ENCODE measurements at places on chromosomes 4 and X. TPM values are rescaled to one million over a fixed set of nuclear protein-coding genes. Genes with fewer than 3 reads are reported as not detected.

ARSJ gene
- not detected for total RNA-seq

- H3K4me1 ChIP-seq: no peaks in the 10 kb centered on the region
- H3K36me3 ChIP-seq: no peaks in the 10 kb centered on the region
- H3K27me3 ChIP-seq: no peaks in the 10 kb centered on the region
These were observed 231.7 kb downstream of the C4orf33 start for GRCh38 chr4:129327637-129328036.

- peaks cover 23% of the 10 kb centered on the region for H3K27me3 ChIP-seq
- peak; percentile 19 for DNase-seq
- H3K4me3 ChIP-seq: peak overlapping the region; percentile 71
- H3K4me1 ChIP-seq: peaks cover 7% of the 10 kb centered on the region
These were observed 1.3 kb downstream of the NEXMIF start for GRCh38 chrX:74923942-74924448.

GRCh38 chr4:65559270-65559669 lies 111.0 kb downstream of the EPHA5 start:
- H3K4me3 ChIP-seq: no peak overlapping the region
- no peak for DNase-seq
- H3K36me3 ChIP-seq: no peaks in the 10 kb centered on the region
- no peaks in the 10 kb centered on the region for H3K27me3 ChIP-seq
- H3K27ac ChIP-seq: no peak overlapping the region

DNA sequence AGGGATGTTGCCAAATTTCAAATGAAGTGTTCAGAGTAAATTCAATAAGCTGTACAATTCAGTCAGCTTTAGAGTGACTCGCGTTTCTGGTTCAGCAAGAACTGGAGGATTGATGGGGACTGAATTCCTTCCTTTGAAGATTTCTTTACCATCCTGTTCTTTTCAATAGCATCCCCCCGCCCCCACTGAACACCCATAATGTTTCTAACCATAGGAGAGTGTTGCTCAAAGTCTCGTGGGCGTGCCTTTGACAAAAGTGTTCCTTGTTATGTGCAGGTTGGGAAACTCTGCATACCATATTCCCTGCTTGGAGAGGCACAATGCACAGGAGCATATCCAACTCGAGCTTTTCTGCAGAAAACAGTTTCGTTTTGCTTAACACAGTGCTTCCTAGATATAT lies 323.5 kb upstream of the CASK start:
- H3K27me3 ChIP-seq: peaks cover 6% of the 10 kb centered on the region
- H3K36me3 ChIP-seq: no peaks in the 10 kb centered on the region
- no peaks in the 10 kb centered on the region for H3K4me1 ChIP-seq

DNA sequence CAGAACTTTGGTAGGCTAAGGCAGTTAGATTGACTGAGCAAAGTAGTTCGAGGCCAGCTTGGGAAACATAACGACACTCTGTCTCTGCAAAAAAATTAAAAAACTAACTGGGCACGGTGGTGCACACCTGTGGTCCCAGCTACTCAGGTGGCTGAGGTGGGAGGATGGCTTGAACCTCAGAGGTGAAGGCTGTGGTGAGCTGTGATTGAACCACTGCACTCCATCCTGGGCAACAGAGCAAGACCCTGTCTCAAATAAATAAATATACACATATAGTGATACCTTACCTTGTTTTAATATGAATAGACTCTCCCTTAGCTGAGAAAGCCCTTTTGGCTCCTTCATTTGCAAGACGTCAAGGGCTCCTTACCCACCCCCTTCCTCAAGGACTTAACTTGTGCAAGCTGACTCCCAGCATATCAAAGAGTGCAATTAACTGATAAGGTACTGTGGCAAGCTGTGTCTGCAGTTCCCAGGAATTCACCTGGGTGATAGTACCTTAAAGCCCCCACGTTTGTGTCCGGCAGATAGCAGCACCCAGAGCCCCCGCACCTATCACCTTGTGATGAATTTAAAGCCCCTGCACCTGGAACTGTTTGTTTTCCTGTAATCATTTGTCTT lies 655.6 kb upstream of the GALNTL6 start:
- H3K36me3 ChIP-seq: no peaks in the 10 kb centered on the region
- no peaks in the 10 kb centered on the region for H3K27me3 ChIP-seq
- no peaks in the 10 kb centered on the region for H3K4me1 ChIP-seq
- no peak overlapping the region for H3K27ac ChIP-seq

DNA sequence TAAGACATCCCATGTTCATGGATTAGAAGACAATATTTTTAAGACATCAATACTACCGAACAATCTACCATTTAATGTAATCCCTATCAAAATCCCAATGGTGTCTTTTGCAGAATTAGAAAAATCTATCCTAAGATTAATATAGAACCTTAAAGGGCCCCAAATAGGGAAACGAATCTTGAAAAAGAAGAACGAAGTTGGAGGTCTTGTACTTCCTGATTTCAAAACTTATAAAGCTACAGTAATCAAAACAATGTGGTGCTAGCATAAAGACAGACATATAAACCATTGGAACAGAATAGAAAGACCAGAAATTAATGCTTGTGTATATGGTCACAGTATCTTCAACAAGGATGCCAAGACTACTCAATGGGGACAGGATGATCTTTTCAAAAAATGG lies 42.0 kb downstream of the CENPE start:
- DNase-seq: no peak
- peaks cover 31% of the 10 kb centered on the region for H3K36me3 ChIP-seq
- H3K27me3 ChIP-seq: no peaks in the 10 kb centered on the region
- H3K4me3 ChIP-seq: no peak overlapping the region

RGN gene
- not detected for total RNA-seq

- H3K4me1 ChIP-seq: no peaks in the 10 kb centered on the region
- no peaks in the 10 kb centered on the region for H3K36me3 ChIP-seq
- no peak for DNase-seq
- H3K27ac ChIP-seq: no peak overlapping the region
- H3K4me3 ChIP-seq: no peak overlapping the region
- no peaks in the 10 kb centered on the region for H3K27me3 ChIP-seq
These were observed 149.6 kb upstream of the MAMLD1 start for GRCh38 chrX:150213481-150214030.

DNA sequence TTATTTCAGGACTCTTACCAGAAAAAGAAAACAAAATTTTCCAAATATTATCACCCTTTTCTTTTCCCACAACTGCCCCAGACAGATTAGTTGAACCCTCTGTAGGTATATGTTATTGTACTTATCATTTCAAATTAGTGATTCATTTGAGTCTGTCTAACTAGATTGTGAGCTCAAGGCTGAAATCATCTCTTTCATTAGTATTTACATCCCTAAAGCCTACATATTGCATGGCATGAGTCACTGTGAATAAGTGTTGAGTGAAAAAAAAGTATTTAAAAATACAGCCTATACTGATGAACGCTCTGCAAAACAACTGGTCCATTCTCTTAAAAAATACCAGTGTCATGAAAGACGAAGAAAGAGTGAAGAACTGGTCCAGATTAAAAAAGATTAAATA lies 3.9 kb downstream of the PAGE3 start:
- H3K4me3 ChIP-seq: no peak overlapping the region
- H3K27me3 ChIP-seq: no peaks in the 10 kb centered on the region
- no peak overlapping the region for H3K27ac ChIP-seq

PABPC1L2B gene
- total RNA-seq: not detected

CLDN2 gene
- total RNA-seq: not detected

DNA sequence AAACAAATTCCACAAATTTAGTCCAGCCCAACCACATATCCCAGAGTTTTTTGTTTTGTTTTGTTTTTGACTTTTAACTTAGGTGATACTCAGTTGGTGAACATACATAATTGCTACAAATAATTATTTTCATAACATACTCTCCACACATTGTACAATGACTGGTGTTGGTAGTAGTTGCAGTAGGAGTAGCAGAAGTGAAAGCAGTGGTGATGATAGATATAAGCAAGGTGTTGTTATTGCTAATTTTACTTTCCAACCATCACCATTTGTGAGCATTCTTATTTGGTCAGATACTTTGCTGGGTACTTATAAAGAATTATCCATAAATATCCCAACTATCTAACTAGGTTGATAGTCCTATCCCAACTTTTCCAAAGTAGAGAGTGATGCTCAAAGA lies 47.3 kb downstream of the ARHGAP24 start:
- no peak for DNase-seq
- H3K4me3 ChIP-seq: no peak overlapping the region
- no peak overlapping the region for H3K27ac ChIP-seq
- H3K36me3 ChIP-seq: no peaks in the 10 kb centered on the region
- no peaks in the 10 kb centered on the region for H3K4me1 ChIP-seq
- H3K27me3 ChIP-seq: no peaks in the 10 kb centered on the region
